SW 1271 (cell line): ENCODE measurements at places on chromosomes 12 and 14.

- no peak for DNase-seq
Observed at GRCh38 chr12:103278329-103278728, 217.4 kb downstream of the C12orf42 start.

DNA sequence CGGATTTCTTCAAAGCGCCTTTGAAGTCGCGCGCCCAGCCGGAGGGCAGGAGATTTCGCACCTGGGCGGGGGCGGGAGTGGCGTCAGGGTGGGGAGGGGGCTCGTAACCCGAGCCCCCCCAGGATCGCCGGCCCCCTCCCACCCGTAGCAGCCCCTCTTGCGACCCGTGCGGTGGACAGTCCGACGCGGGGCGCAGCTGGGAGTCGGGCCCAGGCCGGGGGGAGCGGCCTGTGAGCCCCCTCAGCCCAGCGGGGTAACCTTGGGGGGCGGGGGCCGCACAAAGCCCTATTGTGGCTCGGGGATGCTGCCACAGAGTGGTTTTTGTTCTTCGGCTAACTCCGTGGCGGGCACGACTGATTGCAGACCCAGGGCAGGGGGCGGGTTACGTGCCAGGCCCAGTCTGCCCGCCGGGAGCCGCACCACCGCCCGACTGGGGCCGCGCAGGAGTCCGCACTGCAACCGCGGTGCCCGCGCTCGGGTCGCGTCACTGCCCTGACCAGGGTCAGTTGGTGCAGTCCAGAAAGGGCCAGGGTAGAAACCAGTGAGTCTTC is 4.2 kb upstream of the AAAS start:
- DNase-seq, result no peak

DNA sequence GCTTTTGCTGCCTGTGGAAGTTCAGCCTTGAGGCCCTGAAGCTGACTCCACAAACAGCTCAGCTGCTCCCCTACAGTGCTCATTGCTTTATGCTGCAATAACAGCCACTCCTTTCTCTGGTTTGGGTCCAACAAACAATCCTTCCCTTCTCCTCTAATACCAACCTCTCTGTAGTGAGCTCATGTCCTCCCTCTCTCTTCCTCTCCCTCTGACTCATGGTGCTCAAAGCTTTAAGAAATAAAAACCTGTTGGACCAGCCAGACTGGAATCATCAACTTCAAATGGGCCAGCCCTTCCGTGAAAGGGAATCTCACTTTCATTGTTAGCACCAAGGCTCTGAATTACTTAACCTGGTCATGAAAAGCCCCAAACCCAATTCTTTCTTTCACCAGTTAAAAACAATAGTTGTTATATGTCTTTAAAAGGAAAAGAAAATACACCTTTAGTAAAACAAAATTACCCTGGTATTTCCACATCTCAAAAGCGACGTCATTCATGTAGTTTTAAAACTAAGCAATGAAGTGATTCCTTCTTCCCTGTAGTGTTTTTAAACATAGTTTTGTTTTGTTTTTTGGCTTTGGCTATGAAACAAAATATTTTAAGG is 126.4 kb downstream of the DUSP6 start:
- no peak for DNase-seq

- no peak for DNase-seq
Observed at GRCh38 chr12:124094733-124095132, 121.7 kb downstream of the ZNF664 start.

GRCh38 chr14:78143489-78144145 is 26.6 kb upstream of the NRXN3 start:
- no peak for DNase-seq

DNA sequence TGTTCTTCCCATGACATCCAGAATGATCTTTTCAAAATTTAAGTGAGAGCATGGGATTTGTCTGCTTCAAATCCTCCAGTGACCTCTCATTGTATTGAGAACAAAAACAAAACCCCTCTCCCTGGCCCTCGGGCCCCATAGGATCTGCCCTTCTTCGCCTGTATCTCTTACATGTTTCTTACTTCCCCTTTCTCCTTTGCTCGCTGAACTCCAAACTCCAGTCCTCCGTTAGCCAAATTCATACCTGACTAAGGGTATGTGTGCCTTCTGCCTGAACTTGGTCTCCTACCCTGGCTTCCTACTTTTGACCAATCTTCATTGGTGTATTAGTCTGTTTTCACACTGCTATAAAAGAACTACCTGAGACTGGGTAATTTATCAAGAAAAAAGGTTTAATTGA is 13.2 kb upstream of the TSPAN11 start:
- no peak for DNase-seq

- DNase-seq, result no peak
Observed at GRCh38 chr14:69055999-69056788, 77.1 kb upstream of the ACTN1 start.

- DNase-seq, result no peak
Observed at GRCh38 chr12:30882706-30883105, 43.8 kb upstream of the TSPAN11 start.
